ENCODE measurements at places on chromosomes 7 and 10.

DNA sequence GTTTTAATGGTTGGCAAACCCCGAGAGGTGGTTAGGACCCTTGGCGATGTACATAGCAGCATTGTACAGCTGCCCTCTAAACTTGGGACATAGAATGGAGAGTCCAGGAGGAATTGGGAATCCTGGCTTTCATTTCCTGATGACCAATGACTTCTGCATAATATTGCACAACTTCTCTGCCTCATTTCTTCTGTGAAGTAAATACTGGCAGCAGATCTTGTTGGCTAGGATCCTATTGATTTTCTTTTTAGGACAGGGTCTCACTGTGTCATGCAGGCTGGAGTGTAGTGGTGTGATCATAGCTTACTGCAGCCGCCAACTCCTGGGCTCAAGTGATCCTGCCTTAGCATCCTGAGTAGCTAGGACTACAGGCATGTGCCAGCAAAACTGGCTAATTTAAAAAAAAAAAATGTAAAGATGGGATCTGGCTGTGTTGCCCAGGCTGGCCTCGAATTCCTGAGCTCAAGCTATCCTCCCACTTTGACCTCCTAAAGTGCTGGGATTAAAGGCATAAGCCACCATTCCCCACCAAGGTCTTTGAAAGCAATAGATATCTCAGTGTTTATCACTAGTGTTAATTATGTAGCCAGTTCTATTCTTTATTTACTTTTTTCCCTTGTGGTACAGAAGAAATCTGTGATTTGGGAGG lies 58.1 kb downstream of the PODXL start:
- no peak for DNase-seq

DNA sequence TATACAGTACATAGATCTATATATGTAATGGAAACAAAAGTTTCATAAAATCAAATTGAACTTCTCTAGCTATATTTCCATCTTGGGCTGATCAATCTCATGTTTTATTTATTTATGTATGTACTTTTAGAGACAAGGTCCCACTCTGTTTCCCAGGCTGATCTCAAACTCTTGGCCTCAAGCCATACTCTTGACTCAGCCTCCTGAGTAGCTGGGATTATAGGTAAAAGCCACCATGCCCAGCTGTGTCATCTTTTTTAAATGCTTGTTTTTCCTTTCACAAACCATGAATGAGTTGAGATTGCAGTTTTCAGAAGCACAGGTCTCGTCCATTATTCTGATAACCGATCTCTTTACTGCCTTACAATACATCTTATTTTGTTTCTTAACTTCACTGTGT lies 400.9 kb downstream of the KCNMA1 start:
- no peak for DNase-seq

- no peak for DNase-seq
Measured at GRCh38 chr7:148422030-148422429, 168.5 kb upstream of the C7orf33 start.

DNA sequence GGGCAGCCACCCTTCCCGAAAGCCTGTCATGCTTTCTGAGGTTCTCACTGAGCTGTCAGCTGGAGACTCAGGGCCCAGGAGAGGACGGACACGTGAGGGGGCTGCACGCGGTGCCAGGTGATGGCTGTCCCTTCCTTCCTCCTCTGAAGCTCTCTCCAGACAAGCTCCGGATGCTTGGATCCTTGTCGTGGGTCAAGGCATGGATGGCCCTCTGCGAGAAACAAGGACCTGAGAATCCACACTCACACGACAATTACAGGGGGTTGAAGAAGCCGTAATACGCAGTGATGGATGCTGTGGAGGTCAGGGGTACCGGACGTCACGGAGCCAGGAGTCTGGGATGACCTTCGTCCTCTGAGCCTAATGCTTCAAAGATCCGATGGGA lies 170.3 kb downstream of the USP6NL start:
- DNase-seq = no peak

DNA sequence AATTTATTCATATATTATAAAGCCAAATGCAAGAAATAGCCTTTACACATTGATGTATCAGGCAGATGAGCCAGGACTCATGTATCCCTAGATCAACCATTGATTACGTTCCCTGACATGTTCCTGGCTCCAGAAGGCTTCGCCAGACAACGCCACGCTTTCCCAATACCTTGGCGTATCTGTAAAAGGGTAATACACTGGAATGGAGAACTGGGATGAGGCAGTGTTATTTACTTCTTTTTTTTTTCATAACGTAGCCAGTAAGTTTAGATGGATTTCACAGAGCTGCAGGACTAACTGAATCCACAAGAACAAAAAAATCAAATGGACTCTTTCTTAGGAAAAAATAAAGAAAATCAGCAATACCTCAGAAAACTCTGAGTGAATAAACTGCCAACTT lies 588.1 kb upstream of the SEMA3D start:
- DNase-seq = no peak

- DNase-seq = no peak
Measured at GRCh38 chr7:138151731-138152577, 75.7 kb downstream of the AKR1D1 start.

- no peak for DNase-seq
Measured at GRCh38 chr10:98259606-98260315, 8.2 kb downstream of the LOXL4 start.

- DNase-seq = no peak
Measured at GRCh38 chr7:45434167-45434784, 139.9 kb upstream of the ADCY1 start.

DNA sequence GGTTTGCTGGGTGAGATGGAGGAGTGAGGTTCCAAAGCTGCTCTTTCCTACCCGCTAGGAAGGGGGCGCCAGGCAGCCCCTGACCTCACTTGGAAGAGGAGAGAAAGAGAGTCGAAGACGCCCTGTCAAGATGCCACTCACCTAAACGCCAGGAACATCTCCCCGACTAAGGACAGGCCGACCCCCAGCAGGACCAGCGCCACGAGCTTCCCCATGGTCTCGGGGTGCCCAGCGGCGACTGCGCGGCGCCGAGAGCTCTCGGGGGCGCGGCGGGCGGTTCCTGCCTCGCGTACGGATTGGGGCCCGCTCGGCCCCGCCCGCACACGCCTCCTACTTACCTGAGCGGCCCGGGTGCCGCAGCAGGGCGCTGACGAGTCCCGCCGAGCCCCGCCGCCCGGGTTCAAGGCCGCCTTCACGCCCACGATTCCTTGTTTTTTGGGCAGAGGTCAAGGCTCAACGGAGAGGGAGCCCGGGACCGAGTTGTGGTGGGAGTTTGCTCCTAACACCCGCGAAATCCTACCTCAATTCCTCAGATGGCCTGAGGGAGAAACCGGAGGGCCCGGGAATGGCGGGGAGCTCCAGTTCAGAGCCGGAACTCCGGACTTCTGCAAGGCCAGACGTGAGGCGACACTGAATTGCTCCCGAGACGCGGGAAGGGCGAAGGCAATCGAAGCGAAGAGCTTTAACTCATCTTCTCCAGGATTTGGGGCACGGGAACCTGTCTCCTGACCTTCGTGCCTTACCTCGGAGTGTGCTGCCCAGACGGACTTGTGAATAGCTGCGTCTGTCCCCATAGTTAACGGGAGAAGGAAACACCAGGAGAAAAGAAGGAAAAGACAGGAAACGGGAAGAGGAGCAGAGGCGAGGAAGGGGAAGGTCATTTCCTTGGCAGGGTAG lies at the start of gene PON3:
Gene PON3 (minus strand): TSS at position 240 of the 897 bp plus-strand sequence. CDS start 25 bp downstream, at position 215.
- no peak for DNase-seq

- no peak for DNase-seq
Measured at GRCh38 chr10:19683356-19683755, 132.9 kb upstream of the PLXDC2 start.

DNA sequence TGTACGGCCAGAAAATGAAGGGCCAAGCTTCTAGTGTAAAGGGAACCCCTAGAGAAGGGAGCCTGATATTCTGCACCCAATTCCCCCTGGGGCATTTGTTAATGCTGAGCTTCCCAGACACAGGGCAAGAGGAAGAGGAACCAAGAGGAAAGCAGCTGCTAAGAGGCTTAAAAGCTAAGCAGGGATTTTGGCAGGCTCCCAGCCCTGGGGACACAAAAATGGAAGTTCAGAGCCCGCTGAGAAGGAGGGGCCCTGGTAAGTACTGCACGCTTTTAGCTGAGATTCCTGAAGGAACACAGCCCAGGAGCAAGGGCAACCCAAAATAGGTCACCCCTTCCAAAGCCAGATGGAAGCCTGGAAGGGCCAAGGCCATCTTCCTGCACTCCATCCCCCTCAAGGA lies 387.3 kb upstream of the MGMT start:
- DNase-seq = no peak

- DNase-seq = no peak
Measured at GRCh38 chr7:98872328-98872924, 2.6 kb upstream of the TMEM130 start.

DNA sequence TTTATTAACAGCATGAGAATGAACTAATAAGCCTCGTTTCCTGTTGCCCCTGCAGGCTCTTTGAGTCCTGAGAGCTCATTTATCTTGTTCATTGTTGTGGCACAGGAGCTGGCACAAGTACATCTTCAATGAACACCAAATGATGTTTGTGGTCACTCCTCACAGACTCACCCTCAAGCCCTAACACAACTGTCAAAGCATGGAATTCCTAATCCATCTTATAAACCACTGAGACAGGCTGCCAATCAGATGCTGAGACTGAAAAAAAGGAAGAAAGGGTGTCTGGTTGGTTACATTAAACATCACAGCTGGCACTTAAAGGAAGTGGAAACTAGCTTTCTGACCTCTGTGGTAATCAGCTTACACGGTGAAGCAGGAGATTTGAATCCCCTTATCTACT lies 7.7 kb upstream of the CCDC172 start:
- no peak for DNase-seq

DNA sequence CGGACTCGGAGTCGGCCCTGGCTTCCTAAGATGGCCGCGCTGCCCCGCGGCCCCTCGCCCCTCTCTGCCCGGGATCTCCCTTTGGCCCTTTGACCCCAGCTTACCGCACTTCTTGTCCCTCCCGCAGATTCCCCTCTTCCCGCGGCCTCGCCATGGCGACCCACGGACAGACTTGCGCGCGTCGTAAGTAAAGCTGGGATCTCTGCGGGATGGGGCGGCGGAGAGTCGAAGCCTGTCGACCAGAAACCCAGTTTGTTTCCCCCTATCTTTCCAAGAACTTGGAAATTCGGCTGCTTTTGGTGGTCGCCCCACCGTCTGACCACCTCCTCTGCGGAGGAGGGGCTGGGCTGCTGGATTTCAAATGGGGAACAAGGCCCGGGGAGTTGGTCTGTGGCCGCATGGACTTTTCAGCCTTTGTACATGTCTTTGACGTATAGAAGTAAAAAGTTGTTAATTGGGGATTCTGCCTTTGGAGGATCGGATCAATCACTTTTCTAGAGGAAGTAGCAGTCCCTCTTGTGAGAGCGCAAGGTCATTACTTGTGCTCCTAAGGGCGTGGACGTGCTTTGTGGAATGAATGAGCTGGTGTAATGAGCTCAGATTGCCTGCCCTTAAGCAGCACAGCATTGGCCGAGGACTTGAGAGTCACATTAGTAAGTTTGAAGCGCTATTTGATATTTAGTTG lies 553 bp downstream of the VDAC2 start:
- no peak for DNase-seq

GRCh38 chr10:69878038-69878437 lies 76.3 kb downstream of the COL13A1 start:
- no peak for DNase-seq

GRCh38 chr10:104923501-104923900 lies 282.4 kb downstream of the SORCS3 start:
- DNase-seq = no peak

GRCh38 chr7:52719677-52720076 lies 315.8 kb upstream of the POM121L12 start:
- no peak for DNase-seq

DNA sequence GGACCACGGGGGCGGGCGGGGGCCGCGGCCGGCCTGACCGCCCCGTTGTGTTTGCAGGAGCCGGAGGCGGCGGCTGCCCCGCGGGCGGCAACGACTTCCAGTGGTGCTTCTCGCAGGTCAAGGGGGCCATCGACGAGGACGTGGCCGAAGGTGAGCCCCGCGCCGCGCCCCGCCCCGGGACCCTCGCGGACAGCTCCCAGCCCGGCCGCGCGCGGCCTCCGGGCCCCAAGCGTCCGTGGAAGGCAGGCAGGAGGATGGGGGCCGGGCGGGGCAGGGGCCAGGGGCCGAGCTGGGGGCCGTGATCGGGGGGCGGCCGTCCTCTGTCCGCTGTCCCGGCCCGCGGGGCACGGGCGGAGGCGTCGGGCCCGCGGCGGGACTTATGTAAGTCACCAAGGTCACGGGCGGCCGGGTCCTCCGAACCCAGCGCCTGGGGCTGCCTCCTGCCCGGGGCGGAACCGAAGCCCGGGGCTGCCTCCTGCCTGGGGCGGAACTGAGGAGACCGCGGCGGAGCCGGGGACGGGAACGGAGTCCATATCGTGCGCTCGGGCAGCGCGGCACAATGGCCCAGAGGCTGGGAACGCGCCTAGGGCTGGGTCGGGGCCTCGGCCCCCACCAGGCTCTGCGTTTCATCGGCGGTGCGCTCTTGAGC lies 497 bp downstream of the PPP2R2D start:
- no peak for DNase-seq

DNA sequence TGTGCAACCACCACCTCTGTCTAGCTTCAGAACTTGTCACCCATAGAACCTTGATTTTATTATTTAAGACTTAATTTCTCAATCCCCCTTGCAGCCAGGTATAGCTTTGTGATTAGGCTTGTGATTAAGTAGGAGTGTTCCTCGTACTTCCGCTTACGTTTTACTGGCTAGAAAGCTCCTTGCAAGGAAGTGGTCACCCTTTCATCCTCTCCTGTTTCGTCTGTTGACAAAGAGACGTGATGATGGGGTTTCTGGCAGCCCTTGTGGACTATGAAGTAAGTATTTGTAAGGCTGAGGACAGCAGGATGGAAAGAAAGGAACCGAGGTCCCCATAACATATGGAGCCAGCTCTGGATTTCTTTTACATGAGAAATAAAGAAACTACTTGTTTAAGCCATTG lies 86.5 kb upstream of the KDM7A start:
- DNase-seq = no peak

DNA sequence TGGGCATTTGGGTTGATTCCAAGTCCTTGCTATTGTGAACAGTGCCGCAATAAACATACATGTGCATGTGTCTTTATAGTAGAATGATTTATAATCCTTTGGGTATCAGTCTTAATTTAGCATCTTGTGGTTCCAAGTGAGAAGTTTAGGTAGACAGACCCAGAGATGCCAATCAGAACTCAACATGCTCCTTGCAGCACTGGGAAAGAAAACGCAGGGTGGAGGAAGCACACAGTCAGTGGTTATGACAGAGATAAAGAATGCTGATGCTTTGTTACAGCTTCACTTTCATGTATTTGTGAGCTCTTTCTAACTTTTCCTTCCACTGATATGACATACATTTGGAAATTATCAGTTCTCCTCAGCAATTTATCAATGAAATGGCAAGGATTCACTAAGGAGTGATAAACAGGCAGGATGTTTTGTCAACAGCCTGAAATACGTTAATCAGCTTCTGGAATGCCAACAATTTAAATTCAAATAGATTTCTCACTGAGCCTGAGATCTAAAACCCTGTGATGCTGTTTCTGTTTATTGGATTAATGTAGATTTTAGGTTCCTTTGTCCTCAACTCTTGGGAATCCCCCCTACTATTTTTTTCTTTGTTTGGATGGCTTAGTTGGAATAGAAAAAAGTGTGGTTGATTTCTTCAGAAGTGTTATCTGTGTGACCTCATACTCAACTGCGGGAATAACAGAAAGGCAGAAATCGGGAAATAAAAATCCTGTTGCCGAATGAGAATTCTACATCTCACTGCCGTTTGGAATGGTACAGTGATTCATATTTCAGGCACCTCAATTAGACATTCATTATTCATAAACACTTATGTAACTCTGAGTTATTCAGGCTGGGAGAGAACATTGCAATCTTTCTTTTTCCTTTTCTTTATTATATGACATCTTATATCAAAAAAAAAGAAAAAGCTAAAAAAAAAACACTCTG lies 675.0 kb downstream of the CNTNAP2 start:
- no peak for DNase-seq

- DNase-seq = no peak
Measured at GRCh38 chr10:71831646-71832552, 19.2 kb downstream of the PSAP start.

Measured in NCI-H446 (cell line).